CD4-positive, CD25-positive, alpha-beta regulatory T cell (primary cell): ENCODE measurements at places on chromosomes 6 and 20.
A peak's percentile ranks its signal among the peaks of the same experiment; 100 is the strongest.

- H3K4me3 ChIP-seq, result no peak overlapping the region
- no peak for DNase-seq
- no peaks in the 10 kb centered on the region for H3K36me3 ChIP-seq
- H3K4me1 ChIP-seq, result no peaks in the 10 kb centered on the region
- H3K27me3 ChIP-seq, result no peaks in the 10 kb centered on the region
These were observed 193.8 kb upstream of the SNX9 start for GRCh38 chr6:157629220-157629619.

- no peak overlapping the region for H3K27ac ChIP-seq
- H3K36me3 ChIP-seq, result peaks cover 10% of the 10 kb centered on the region
- no peak overlapping the region for H3K4me3 ChIP-seq
These were observed 37.6 kb downstream of the STK35 start for GRCh38 chr20:2139250-2139649.

GRCh38 chr20:38859070-38859690, 53.7 kb downstream of the PPP1R16B start:
- peak overlapping the region; percentile 37 for H3K4me3 ChIP-seq
- peak overlapping the region; percentile 62 for H3K27ac ChIP-seq

- peaks cover 5% of the 10 kb centered on the region for H3K4me1 ChIP-seq
- no peaks in the 10 kb centered on the region for H3K27me3 ChIP-seq
- no peak overlapping the region for H3K4me3 ChIP-seq
- H3K27ac ChIP-seq, result no peak overlapping the region
These were observed 26.8 kb upstream of the SLC9A8 start for GRCh38 chr20:49785852-49786175.

- H3K36me3 ChIP-seq, result no peaks in the 10 kb centered on the region
- H3K27me3 ChIP-seq, result peaks cover 1% of the 10 kb centered on the region
- no peak overlapping the region for H3K27ac ChIP-seq
- no peak for DNase-seq
- H3K4me1 ChIP-seq, result no peaks in the 10 kb centered on the region
These were observed 246.3 kb upstream of the RNF24 start for GRCh38 chr20:4261333-4262284.

DNA sequence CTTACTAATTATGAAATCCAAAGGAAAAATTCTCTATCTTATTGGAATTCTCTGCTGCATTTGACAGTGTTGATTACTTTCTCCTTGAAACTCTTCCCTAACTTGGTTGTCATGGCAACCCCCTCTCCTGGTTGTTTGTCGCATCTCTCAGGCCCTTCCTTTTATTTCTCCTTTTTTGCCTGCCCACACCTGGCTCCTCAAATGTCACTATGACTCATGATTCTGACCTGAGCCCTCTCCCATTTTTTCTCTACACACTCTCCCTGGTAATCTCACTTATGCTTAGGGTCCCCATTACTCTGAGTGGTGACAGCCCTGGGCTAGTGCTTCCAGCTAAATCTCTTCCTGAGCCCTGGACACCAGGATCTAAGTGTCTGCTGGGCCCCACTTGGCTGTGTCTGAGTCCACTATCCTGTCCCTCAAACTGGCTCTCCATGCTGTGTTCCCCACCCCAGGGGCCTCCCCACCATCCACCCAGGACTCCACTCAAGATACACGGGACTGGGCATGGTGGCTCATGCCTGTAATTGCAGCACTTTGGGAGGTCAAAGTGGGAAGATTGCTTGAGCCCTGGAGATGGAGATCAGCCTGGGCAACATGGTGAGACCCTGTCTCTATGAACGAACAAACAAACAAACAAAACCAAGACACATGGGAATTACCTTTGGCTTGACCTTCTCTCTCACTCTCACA, 16.5 kb upstream of the NNAT start:
- H3K36me3 ChIP-seq, result peaks cover 4% of the 10 kb centered on the region
- no peaks in the 10 kb centered on the region for H3K4me1 ChIP-seq
- DNase-seq, result no peak
